ENCODE measurements at places on chromosomes 11 and 22.

- peak; percentile 67 for DNase-seq
Observed at GRCh38 chr22:39496131-39496838, 5.8 kb upstream of the MIEF1 start.

GRCh38 chr11:128776424-128777284, 82.8 kb downstream of the FLI1 start:
- peak; percentile 14 for DNase-seq

DNA sequence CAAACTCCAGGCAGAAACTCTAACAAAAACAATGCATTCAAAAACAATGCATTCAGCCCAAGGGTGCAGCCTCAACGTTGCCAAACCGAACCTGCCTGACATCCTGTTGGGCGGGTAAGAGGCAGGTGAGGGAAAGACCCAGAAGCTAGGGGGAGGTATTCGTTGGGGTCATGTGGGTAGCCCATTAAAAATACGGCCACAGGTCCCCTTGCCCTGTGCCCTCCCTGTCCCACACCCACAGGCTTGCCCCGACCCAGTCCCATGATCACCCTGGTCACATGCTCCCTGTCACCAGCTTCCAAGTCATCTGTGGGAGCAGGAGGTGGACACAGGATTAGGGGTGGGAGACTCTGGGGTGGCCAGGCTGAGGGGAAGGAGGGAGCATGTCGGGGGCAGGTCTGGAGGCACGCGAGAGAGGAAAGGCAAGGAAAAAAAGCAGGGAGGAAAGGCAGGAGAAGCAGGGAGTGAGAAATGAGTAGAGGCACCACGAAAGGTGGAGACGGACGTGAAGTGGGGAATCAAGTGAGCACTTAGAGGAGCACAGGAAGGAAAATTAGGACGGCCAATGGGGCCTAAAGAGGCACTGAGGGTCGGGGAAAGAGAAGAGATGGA, 683 bp downstream of the PLA2G6 start:
- DNase-seq: no peak

DNA sequence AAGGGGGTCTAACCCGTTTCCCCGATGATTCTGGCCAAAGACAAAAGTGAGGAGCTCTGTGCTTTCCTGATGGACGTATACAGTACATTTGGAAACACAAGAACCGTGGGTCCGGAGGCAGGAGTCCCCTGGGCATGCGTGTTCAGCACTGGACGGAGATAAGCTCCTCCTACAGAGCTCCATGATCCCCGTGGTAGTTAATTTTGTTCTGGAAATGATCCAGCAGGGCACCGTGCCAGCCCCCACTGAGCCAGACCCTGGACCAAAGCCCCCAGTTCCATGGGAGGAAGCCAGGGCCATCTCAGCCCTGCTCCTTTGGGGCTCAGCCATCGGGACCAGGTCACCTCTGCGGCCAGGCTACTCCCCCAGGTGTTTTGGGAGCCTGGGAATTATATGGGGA, 83.3 kb downstream of the TRMU start:
- DNase-seq: no peak

- peak; percentile 68 for DNase-seq
Observed at GRCh38 chr11:102448869-102449224, 3.7 kb downstream of the TMEM123 start.

DNA sequence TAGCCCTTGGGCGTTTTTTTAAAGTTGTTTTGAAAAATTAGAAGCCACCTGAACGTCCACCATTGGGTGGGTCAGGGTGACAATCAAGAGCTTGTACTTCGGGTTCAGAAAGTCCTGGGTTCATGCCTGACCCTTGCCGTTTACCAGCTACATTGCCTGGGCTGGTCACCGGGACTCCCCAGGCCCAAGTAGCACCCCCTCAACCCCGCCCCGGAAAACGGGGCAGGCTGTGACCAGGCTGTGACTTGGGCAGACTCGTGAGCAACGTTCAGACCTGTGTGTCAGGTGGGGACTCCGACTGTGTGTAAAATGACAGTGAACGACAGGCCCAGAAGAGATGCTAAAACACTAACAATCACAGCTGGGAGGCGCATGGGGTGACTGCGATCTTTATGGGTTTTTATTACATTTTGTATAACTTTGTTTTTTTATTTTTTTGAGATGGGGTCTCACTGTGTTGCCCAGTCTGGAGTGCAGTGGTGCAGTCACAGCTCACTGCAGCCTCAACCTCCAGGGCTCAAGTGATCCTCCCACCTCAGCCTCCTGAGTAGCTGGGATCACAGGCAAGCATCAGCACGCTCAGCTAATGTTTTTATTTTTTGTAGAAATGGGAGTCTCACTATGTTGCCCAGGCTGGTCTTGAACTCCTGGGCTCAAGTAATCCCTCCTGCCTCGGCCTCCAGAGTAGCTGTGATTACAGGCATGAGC, 56.8 kb downstream of the TRMU start:
- no peak for DNase-seq

DNA sequence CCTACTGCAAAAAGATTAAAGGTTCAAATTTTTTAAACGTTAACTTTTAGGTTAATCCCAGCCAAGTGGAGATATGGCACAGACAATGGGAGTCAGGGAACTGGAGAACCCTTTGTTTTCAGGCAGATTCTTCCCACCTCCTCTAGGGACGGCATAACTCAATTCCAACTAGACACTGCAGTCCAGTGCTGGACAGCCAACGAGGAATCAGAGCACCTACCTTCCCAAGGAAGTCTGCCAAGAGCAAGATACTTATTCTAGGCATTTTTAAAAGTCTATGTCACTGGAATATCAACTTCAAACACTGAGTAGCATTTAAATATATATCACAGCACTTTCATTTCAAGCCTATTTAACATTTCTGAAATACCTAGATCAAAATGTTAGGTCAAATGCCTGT, 7.3 kb downstream of the CADM1 start:
- DNase-seq: no peak

GRCh38 chr11:126132319-126132718, 69.7 kb upstream of the CDON start:
- DNase-seq: no peak

DNA sequence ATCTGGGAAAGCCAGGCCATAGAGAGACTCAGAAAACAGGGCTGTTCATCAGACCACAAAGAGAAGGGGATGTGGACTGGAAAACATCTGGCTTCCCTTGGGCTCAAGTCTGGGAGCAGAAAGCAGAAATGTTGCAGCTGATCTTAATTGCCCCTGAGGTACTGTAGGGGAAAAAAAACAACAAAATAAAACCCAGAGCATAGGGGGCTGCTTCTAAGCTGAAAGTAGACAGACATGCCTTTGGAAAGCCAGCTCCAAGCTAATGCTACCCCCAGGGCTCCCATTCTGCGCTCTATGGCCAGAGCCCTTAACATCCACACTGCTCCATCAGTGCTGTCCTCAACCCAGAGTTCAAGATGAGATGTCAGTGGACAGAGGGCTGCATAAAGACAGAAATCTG, 2.0 kb upstream of the PACSIN3 start:
- DNase-seq: no peak

GRCh38 chr22:27718186-27719035, 83.1 kb downstream of the MN1 start:
- DNase-seq: peak; percentile 83

- DNase-seq: no peak
Observed at GRCh38 chr11:44248109-44248508, 61.8 kb downstream of the ALX4 start.

Data from amniotic epithelial cell (primary cell).